NCI-H2081 (cell line): ENCODE measurements at places on chromosomes 16 and 17.
A peak's percentile ranks its signal among the peaks of the same experiment; 100 is the strongest.

DNA sequence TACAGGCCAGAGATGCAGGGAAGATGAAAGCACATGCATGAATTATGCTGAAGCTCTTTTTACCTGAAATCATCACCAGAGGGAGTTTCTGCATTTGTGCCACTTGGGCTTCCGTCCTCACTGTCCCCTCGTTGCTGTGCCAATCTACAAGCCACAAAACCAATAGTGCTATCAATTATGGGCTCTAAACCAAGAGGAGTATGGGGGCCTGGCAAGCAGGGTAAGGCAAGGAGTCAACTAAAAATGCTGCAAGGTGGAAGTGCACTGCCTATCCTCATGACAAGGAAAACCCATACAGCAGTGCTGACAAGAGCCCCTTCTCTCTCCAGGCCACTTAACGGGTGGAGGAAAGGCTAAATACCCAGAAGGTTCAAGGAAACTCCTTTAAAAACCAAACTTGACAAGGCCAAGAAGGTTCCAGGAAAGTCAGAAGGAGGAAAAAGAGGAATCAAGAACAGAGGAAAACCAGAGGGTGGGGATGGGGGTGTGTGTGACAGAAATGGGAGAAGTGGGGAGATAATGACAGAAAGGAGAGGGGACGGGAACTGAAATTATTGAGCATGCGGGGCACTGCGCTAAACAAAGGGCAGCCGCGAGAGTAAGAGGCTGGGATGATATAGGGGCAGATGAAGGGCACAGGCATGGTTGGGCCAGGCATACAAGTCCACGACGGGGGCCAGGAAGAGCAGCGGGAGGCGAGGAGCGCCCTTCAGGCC, 674 bp downstream of the C17orf75 start:
- DNase-seq = peak; percentile 37

GRCh38 chr17:41657176-41657754, 31.4 kb upstream of the EIF1 start:
- no peak for DNase-seq

- no peak for DNase-seq
These were observed 110.9 kb upstream of the TOB1 start for GRCh38 chr17:50976951-50977472.

DNA sequence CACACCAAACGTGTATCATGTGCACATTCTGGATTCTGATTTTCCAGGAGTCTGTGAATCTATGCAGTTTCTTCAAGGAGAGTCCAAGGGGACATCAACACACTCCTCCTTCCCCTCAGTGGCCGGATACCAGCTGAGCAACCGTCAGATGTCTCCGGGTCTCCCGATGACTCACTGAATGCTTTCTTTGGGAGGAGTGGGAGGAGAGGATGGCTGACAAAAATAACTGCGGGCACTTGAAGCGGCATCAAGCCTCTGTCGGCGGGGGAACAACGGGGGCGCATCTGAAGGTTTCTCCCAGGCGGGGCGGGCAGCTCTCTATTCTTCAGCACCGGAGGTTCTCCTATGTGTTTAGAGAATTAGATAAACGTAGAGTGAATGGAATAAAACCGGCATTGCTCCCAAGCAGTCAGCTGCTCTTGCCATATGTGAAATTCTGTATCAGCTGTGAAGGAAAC, 24.6 kb upstream of the LRRC75A start:
- DNase-seq = no peak

DNA sequence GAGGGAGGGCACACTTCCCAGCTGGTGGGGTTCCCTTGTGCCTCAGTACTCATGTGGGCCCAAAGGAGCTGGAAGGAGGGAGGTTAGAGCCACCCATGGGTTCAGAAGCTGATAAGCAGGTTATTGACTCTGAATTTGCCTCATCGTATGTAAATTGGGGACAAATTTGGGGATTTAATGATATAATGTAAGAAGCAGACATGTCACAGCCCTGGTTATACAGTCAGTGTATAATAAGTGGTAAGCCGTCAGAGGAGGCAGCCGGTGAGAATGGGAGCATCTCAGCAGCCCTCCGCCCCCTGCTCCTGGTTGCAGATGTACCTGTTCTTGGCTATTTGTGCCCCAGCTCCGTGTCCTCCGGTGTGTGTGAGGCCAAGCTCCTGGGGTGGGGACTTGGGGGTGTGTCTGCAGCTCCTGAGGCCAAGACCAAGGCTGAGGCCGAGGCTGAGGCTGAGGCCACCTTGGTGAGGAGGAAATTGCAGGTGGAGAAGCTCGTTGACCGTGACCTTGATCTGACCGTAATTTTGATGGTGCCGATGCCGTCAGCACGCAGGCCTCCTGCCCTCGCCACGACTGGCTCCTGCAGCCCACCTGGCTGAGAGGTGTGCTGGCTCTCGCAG, 288.1 kb downstream of the SEC14L1 start:
- no peak for DNase-seq

- DNase-seq = no peak
These were observed 9.9 kb downstream of the AHSP start for GRCh38 chr16:31537362-31538242.

GRCh38 chr16:10558746-10559641, 21.4 kb downstream of the EMP2 start:
- DNase-seq = no peak

- DNase-seq = no peak
These were observed 3.0 kb upstream of the TFAP4 start for GRCh38 chr16:4275861-4276260.

DNA sequence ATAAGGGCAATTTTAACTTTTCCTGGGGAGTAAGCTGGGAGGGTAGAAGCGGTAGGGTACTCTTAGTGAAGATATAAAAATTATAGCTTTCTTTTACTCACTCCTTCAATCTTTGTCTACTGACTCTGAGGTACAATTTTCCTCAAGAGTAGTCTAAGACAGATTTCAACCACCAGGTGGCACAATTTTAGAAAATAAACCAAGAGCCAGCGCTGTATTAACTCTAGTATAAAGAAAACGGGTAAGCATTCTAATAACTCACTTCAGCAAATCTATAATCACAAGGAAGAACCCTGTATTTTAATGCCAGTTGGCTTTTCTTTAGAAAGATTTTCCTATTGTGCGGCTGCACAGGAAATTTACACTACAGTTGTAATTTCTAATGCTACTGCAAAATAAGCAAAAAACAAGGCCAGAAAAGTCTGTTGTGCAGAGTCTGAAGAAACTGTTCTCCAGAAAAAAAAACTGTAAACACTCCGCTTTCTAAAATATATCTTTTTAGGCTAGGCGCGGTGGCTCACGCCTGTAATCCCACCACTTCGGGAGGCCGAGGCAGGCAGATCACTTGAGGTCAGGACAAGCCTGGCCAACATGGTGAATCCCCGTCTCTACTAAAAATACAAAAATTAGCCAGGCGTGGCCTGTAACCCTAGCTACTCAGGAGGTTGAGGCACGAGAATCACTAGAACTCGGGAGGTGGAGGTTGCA, 1.9 kb downstream of the CMC2 start:
- peak; percentile 44 for DNase-seq

- DNase-seq = no peak
These were observed 486.5 kb downstream of the CDH13 start for GRCh38 chr16:83113317-83113716.

DNA sequence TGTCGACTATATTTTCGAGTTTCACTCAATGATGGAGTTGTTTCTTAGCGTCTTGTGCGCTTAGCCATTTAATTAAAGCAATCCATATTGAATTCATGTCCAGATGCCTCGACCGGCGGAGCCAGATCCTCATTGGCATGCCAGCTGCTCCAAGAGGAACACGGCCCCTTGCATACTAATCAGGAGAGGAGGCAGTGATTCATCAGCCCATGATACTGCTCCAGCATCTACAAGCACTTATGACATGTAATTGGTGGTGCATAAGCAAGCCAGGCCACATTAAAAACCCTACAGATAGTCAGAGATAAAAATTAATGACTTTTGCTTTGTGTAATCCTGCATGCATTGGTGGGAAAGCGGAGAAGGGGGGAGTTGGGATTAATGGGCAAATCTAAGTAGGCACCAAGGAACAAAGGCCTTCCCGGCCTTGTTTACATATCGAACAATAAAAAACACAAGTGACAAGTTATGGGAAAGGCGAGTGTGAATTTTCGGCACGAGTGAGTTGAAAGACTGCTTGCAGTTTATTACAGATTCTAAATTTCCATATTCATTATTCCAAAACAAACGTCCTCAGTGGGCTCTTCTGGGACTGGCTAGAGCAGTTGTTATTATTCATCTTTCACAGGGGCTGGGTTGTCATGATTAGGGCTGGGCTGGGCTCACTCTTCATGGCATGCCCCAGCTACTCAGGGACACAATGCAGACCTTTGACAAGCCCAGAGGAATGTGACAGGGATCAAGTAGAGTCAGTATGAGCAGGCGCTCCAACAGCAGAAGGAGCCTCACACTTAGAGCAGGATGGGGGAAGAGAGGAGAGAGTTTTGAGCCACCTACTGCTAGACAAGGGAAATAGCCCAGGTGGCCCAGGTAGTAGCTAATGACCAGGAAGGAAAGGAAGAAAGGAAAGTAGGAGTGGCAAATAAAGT, 281.7 kb upstream of the ZFHX3 start:
- DNase-seq = no peak
